ENCODE measurements at places on chromosomes 13 and 19.

DNA sequence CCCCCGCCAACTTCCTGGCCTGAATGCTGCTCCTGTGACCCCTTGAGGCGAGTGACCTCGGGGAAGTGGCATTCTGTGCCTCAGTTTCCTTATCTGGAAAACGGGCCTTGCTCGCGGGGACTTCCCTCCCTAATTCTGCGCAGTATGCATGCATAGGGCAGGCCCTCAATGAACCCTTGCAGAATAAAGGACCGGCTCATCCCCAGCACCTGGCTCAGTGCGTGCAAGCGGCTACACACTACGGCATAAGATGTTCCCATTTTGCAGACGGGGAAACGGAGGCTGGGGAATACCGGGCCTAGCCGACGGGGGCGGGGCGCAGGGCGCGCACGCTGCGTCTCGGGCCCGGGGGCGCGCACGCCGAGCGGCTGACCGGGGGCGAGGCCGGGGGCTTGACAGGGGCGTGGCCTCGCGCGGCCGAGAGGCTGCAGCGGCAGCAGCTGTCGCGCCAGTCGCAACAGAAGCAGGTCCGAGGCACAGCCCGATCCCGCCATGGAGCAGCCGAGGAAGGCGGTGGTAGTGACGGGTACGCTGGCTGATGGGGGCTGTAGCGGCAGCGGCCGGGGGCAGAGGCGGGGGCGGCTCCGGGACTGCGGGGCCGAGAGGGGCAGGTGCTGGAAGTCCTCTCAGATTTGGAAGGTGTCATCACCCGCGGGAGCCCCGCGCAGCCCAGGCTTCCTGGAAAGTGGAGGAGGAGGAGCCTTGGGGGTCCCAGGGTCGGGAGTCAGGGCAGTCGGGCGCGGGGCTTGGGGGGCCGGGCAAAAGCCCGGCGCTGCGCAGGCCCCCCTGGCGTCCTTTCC lies at the start of gene PGPEP1:
Gene PGPEP1, plus strand, starts transcription at position 409 of the 800 bp plus-strand sequence. Its CDS starts 84 bp downstream, at position 493.
- DNase-seq: peak; percentile 78

GRCh38 chr13:109785141-109785891 lies 1.1 kb downstream of the IRS2 start:
- peak; percentile 56 for DNase-seq

DNA sequence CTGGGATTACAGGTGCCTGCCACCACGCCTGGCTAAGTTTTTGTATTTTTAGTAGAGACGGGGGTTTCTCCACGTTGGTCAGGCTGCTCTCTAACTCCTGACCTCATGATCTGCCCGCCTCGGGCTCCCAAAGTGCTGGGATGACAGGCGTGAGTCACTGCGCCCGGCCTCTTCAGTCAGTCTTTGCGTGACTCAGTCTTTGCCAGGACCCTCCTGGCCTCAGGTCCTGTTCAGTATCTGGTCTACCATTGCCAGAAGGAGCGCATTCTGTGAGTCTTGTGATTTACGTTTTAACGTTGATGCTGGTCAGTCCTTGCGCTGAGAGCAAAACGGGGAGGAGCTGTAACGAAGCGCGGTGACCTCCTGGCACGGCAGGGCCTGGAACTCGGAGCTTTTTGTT lies 7.6 kb upstream of the HMG20B start:
- no peak for DNase-seq

- no peak for DNase-seq
Measured at GRCh38 chr19:48490981-48491792, 20.4 kb downstream of the LMTK3 start.

DNA sequence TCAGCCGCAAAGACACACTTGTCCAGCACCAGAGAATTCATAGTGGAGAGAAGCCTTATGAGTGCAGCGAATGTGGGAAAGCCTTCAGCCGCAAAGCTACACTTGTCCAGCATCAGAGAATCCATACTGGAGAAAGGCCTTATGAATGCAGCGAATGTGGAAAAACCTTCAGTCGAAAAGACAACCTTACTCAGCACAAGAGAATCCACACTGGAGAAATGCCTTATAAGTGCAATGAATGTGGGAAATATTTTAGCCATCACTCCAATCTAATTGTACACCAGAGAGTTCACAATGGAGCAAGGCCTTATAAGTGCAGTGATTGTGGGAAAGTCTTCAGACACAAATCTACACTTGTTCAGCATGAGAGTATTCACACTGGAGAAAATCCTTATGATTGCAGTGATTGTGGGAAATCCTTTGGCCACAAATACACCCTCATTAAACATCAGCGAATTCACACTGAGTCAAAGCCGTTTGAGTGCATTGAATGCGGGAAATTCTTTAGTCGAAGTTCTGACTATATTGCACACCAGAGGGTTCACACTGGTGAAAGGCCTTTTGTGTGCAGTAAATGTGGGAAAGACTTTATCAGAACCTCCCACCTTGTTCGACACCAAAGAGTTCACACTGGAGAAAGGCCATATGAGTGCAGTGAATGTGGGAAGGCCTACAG lies 6.8 kb downstream of the ZNF134 start:
- no peak for DNase-seq

GRCh38 chr13:100442095-100442832 lies 146.3 kb downstream of the GGACT start:
- DNase-seq: no peak

DNA sequence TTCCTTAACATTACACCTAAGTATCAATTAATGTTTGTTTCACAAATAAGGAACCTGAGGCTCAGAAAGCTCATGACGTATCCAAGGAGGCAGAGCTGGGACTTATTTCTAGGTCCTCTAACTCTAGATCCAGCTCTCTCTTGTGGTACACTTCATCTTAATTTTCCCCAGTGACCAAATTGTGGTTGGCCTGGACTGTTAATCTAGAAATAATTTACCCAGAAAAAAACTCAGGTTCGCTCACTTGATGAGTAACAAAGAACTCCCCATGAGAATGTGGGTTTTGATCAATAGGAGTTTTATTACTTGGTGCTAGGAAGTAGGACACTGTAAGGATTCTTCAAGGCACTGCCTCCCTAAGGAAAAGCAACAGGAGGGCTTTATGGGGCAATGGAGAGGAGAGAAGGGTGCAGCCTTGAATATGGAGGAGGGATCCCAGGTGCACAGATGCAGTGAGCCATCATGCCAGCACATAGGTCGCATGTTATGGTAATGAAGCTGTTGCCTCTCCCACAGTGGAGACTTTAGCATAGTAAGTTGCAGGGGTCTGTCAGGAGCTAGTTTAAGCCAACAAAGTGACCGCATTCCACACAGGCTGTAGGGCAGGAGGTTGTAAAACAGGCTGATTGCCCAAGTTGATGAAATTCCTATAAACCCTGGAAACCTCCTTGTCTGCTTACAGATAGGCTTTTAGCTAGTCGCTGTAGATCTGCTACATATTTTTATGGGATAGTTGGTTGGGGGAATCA lies 14.7 kb downstream of the RAP2A start:
- DNase-seq: no peak

GRCh38 chr19:56156768-56157167 lies 15.7 kb downstream of the ZNF444 start:
- no peak for DNase-seq

GRCh38 chr13:93814658-93815057 lies 588.1 kb downstream of the GPC6 start:
- DNase-seq: no peak

- DNase-seq: no peak
Measured at GRCh38 chr13:64767054-64767453, 2463.1 kb downstream of the PCDH9 start.

DNA sequence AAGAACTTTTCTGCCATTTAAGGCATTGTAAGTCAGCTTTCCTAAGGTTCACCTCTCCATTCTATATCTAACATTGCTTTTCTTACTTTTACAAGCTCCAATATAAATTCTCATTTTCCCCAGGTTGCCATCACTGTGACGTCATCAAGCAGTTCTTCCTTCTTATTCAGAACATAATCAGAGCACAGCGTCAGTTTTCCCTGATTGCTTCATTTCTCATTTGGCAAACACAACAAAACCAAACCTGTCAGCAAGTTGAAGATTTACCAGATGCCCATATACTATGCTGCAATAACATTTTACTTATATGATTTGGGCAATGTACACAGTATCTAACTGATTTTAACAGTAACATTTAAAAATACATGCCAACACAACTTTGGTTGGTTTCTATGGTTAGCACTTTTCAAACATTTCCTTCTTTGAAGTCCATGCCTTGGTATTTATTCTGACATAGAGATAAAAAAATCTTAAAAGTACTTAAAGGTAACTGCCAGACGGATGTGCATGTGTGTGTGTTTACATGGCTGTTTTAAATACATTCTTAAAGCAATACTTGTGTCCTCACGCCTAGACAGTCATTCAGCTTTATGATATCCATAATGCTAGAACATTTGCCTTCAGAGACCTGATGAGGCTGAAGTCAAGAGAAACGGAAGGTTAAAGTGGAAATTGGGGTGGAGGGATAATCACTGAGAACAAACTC lies 264.0 kb downstream of the KLF12 start:
- no peak for DNase-seq

Data from stimulated activated effector memory CD8-positive, alpha-beta T cell treated with anti-CD3 and anti-CD28 coated beads, Interleukin-12 subunit alpha, Interleukin-12 subunit beta, amount 100 ng/mL, for 72 hours (primary cell).